NCI-H187 (cell line): ENCODE measurements at places on chromosomes 5 and 9.
A peak's percentile ranks its signal among the peaks of the same experiment; 100 is the strongest.

GRCh38 chr9:95875305-95876137, at the start of gene ERCC6L2:
ERCC6L2 (plus strand) TSS chr9:95875691; CDS start chr9:95876039, 348 bp downstream.
- DNase-seq = peak; percentile 77

- DNase-seq = no peak
Measured at GRCh38 chr9:95087659-95088242, 229.8 kb downstream of the FANCC start.

DNA sequence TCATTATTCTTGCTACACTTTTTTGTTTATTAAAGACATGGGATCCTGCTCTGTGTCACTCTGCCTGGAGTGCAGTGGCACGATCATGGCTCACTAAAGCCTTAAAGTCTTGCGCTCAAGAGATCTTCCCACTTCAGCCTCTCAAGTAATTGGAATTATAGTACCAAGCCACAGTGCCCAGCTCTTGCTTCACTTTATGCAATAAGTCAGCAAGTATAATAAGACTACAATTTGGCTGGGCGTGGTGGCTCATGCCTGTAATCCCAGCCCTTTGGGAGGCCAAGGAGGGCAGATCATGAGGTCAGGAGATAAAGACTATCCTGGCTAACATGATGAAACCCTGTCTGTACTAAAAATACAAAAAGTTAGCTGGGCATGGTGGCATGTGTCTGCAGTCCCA, 5.9 kb downstream of the C9orf153 start:
- DNase-seq = no peak

GRCh38 chr9:85172001-85172978, 502.8 kb downstream of the NTRK2 start:
- no peak for DNase-seq

DNA sequence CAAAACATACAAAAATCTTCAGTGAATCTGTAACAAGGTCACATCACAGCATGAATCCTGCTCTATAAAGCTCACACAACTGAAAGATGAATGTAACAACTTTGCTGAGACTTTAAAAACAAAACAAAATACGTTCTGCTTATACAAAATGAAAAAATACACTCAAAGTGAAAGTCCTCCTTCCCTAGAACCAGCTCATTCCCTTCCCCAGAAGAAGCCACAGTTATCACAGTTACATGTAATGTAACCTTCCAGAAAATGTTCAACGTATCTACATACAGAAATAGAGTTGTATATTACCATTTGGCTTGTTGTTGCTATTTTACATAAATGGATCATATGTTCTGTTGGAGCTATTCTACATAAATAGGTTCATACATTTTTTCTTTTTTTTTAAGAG, 2.6 kb downstream of the AUH start:
- no peak for DNase-seq

DNA sequence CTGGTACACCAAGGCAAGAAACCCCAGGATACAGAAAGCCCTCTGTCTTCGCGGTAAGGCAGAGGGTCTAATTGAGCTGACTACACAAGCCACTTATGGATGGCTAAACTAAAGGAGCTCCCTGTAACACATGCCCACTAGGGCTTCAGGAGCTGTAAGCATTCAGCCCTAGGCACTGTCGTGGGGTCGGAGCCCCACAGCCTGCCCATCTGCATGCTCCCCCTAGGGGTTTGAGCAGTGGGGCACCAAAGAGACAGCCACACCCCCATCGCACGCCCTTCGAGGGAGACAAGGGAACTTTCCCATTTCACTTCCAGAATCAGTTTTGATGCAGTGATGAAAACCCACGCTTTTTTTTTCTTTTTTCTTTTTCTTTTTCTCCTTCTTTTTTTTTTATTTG, 11.0 kb upstream of the MTMR12 start:
- no peak for DNase-seq

DNA sequence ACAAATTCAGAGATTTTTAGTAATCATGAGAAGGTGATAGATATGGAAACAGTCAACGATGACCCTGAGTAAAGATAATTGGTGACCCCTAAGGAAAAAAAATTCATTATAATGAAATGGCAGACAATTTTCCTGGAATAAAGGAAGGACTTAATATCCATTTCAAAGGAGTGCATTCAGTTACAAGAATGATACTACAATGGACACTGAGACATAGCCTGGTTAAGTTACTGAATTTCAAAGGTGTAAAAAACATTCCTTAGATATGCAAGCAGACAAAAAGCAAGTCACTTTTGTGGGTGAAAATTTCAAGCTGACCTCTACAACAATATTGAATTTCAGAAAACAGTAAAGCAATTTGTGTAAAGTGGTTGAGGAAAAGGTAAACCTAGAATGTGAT, 1012.5 kb upstream of the SEMA6A start:
- DNase-seq = no peak

DNA sequence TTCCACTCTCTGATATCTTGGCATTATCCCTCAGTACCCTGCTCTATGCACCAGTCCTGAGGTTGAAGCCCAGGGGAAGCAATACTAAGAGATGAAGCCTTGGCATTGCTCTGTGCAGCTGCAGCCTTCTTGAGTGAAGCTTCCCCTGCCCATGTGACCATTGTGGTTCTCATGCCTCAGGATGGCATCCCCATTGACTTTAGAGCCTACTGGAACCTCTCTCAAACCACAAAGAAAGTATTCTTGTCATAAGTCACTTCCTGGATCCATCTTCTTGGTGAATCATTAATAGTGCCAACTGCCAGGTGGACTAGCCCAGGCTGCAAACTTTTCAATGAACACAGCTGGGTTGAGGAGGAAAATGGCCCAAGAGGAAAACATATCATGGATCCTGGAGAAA, 283.9 kb upstream of the RFX3 start:
- DNase-seq = no peak

DNA sequence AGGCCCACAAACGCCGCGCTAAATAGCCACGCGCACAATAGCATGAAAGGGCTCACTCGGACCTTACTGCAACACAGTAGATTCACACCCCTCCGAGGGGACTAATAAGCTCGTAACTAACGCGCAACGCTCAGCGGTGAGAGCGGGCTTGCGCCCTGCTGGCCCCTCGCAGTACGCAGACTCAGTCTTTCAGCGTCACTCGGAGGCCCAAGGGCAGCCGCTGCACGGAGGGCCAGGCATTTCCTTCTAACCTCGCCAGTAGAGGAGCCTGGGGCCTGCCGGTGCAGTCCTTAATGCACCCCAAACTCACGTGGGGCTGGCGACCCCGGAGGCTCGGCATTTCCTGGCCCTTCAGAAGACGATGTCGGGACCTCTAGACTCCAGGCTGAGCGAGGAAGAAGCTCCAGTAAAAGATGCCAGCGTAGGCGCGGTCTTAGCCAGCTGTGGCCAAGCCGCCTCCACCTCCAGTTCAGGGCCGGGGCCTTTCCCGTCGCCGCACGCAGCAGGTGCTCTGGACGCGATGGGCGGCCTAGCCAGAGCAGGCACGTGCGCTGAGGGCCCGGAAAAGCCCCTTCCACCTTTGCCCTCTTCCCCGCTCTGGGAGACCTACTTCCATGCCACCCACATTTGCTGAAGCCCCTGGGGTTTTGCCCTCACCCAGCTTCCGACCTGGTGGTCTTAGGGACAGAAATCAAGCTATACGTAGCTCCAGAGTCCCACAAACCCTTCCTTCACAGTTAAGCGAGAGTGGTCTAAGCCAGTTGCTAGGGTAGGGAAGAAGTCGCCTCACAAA, 38.3 kb upstream of the TIFAB start:
- DNase-seq = no peak

- no peak for DNase-seq
Measured at GRCh38 chr5:42598311-42598710, 158.3 kb upstream of the CCDC152 start.

- DNase-seq = no peak
Measured at GRCh38 chr5:123436201-123436600, 13.0 kb upstream of the CEP120 start.

- DNase-seq = no peak
Measured at GRCh38 chr5:95718203-95718602, 12.9 kb upstream of the RHOBTB3 start.

DNA sequence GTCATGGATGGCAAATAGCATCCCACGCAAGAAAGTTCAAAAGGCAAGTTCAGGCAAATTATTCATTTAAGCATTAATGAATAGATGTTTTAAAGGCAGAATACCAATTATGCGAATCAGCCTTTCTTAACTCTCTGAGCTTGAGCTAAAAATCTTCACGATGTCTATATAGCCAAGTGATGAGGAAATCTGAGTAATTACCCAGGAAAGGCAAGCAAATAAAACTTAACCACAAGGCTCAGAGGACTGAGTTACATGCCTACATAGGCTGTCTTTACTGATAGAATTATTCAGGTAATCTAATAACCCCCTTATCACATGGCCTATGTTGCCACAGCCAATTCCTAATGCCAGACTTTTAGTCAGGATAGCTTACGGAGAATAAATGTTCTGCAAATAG, 120.8 kb upstream of the MTAP start:
- DNase-seq = no peak

DNA sequence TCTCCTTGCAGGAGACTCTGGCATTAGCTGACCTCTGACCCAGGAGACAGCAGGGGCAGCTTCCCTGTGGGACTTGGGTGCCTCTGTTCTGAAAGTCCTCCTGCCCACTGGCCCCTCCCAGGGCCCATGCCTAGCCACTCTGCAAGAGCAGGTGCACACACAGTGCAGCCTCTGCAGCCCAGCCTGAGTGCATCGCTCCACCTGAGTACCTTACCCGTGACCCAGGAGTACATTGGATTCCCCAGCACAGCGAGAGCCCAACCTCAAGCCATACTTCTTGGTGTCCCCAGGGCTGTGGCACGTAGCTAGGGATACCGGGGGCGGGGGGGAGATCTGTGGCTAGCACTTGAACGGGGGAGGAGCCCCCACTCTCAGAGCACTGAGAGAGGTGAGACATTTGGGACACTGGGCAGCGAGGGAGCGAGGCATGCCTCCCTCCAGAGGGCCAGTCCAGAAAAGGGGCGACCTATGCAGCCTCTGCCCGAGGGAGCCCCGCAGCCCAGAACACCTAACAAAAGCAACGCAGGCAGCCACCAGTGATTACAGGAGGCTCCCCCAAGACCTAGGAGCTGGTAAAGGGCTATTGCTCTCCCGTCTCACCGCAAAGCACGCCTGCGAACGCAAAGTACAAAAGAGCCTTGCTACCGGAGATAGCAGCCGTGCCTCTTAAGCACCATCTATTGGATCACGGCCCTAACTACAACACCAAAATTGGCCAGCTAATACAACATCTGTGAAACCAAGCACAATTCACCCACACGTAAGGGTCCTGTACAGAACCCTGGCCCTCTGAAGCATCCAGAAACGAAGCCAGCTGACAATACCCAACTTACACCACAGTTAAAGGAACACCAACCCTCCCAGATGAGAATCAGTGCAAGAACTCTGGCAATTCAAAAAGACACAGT, 826 bp upstream of the PRDM9 start:
- no peak for DNase-seq
